NCI-H146 (cell line): ENCODE measurements at places on chromosomes 13 and 19.

DNA sequence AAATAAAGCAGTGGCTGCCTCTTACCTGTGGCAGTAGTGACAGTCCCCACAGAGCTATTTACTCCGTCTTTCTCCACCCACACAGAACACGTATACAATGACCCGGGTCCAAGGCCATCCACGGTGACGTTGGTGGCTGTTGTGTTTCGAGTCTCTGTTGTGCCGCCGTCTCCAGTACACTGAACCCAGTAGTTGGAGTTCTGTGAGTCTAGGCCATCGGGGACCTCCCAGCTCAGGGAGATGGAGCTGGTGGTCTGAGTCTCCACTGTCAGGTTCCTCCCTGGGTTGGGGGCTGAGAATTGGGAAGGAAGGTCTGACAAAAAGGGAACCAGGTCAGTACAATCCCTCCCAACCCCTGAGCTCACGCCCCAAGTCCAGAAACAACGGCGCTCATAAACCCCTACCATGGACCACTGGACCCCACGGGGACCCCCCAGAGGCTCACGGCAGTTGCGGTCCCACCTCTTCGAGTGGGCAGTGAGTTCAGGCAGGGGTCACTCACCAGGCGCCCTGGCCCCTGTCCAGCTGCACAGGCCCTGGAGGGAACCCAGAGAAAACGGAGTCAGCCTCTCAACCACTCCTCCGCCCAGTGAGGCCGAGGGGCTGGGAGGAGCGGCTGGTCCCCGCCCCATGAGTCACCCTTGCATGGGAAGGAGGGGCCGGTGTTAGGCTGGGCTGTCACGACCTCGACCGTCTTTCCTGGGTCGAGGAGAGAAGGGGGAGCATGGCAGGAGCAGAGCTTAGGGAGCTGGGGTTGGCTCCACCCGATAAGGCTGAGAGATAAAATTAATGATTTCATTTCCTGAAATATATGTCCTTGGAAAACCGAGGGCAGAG, 2.4 kb downstream of the PTPRH start:
- DNase-seq: peak; percentile 71

GRCh38 chr13:23560571-23561089, 9.6 kb upstream of the TNFRSF19 start:
- DNase-seq: no peak

GRCh38 chr19:50896591-50897190, 14.5 kb downstream of the KLK4 start:
- peak; percentile 61 for DNase-seq

- DNase-seq: peak; percentile 55
Observed at GRCh38 chr19:2391118-2391725, 31.2 kb downstream of the TMPRSS9 start.
